ENCODE measurements at places on chromosomes 13 and 19. TPM values are rescaled to one million over a fixed set of nuclear protein-coding genes. Genes with fewer than 3 reads are reported as not detected.

DNA sequence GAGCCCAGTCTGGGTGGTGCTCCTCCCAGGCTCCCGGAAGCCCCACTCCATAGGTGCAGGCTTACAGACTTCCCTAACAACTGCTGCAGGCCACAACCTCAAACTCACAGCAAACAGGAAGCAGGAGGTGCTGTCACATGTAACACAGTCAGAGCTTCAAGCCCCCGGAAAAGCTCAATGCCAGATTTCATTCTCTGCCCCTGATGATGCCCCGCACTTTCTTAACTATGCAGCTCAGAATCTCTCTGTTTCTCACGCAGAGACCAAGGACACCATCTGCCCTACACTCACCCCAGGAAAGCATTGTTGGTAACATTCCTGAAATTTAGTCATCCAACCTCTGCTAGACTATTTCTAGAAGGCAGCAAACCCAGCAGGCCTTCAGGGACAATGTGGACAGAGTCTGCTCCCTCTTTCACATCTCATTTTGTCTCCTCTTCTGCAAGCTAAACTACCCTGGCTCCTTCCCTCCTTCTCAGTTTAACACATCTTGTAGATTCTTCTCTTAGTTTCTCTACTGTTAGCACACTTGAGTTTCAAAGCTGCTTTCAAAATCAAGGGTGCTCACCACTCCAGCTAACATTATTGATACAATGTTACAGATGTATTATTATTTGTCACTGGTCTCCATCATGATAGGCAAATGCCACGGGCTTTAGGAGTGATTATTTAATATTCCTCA, 162.5 kb downstream of the KCTD12 start:
- DNase-seq = no peak

- no peak for DNase-seq
These were observed 70.7 kb downstream of the SPACA7 start for GRCh38 chr13:112446867-112447266.

GRCh38 chr13:85771856-85772255, 27.4 kb downstream of the SLITRK6 start:
- no peak for DNase-seq

Gene ZFP82
- 7.1 TPM for total RNA-seq

Gene OR1M1
- not detected for total RNA-seq

- DNase-seq = no peak
These were observed 102.7 kb downstream of the SIPA1L3 start for GRCh38 chr19:38009650-38010242.
